GM23248 (cell line): ENCODE measurements at places on chromosomes 6 and 20.

DNA sequence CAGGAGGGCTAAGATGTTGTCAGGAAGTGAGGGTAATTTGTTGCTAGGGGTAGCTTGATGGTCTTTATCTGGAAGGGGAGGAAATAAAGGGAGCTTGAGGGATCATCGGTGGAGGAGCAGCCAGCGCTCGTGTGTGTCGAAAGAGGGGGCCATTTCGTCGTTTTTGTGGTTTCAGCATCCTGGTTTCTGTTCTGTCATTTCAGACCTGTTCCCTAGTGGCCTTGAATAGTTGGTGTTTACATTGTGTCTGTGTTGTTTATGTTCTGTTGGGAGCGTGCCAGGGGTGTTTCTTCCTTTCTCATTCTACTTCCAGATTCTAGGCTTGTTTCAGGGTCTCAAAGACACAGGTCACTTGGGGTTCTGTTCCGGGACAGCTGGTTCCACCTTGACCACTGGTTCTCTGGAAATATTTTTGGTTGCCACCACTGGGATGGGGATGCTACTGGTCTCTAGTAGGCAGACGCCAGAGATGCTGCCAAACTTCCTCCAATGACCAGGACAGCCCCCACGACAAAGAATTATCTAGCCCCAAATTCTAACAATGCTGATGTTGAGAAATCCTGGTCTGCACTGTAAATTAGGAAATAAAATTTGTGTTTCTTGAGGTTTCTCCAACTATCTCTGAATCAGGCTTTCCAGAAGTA is 113.9 kb upstream of the NAA20 start:
- DNase-seq: no peak

DNA sequence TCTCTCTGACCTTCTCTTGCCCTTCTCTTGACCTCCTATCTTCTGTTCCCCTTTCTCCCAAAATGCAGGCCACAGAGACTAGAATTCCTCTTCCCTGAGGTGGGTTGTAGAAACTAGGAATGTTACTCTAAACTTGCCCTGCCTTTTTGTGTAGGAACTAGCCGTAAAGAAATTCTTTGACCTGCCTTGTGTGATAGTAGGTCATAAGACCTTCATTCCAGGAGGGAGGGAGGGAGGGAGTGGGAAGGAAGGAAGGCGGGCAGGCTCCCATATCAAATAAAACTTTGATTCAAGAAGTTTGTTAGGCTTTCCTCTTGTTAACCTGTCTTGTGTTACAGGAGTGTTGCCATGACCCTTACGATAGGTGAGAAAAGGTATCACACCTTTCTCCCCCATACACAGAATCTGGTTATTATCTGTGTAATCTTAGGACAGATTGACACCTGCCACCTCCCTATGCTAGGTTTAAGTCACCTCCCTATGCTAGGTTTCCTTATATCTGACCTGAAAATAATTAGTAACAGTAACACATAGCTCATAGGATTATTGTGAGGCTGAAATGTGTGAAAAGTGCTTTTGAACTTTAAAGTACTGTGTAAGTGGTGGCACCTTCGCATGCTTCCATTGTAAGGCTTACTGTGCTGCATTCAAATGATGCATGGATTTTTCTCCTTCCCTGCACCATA is 32.6 kb upstream of the FUCA2 start:
- no peak for DNase-seq

GRCh38 chr6:9540534-9541126 is 874.2 kb downstream of the TFAP2A start:
- DNase-seq: peak; percentile 77

DNA sequence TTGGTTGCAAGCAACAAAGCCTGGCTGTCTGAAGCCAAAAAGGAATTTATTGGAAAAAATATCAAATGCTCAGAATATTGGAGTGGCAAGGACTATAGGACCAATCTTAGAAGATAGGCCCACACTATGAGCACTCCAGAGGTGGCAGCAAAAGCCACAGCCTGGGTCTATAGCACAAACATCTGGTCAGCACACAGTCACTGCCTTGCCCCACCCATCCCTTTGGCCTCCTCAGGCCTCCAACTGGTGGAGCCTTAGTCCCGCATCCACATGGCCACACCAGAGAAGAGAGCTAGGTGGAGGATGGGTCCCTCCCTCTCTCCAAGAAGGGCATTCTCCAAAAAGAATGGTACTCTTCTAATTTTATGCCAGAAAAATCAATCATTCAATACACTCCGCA is 14.0 kb downstream of the NUDT3 start:
- DNase-seq: peak; percentile 21

DNA sequence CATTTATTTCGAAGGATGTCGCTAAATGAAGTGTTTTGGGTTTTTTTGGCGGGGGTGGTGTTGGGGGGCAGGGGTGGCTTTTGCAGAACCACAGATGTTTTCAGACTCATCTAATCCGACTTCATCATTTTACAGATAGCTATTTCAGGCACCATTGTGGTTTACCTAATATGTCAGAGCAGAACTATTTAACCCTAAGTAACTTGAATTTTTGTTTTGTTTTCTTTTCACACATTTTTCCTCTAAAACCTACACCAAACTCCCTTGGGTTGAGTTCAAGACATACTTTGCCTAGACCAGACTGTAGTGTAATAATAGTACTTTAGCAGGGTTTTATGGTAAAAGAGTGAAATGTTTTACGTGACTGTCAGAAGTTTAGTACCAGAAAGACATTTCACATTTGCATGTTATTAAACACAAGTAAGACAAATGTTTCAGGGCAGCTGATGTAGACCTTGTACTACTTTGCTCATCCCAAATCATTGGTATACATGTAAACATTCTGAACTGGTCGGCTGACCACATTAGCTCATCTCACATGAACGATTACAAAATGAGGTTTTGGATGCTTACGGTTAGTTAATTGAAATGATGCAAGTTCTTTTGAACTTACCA is 37.7 kb downstream of the MAP3K4 start:
- DNase-seq: peak; percentile 94

GRCh38 chr6:14595751-14596150 is 478.2 kb downstream of the CD83 start:
- DNase-seq: no peak

GRCh38 chr6:106927531-106928398 is 46.8 kb downstream of the CD24 start:
- DNase-seq: peak; percentile 48

DNA sequence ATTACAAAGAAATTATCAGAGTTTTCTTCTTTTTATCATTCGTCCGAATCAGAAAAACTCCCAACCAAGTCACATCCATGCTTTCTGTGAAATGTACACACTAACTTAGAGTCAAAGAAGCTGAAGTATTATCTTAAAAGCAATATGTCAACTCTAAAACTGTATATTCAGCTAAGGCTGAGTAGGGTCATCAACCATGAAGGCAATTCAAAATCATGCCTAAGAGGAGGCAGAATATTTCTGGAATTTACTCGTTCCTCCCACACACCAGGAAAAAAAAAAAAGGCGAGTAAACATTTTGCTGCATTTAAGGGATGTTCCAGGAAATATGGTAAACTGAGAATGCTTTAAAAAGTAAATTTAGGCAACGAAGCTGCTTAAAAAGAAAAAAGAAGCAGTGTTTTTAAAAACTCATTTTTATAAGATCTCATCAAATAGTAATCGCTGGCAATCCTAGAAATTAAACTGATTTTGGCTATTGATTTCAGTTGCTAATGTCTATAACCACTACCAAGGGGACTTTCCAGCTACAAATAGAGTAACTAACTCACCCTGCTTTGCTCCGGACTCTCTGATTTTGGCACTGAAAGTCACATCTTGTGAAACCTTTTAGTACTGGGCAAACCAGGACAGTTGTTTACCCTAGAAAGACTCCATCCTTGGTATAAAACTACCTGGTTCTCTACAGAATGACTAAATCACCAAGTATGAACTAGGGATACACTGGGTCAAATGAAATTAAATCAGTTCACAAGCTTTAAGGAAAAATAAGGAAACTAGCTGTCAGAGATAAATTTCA is 82.8 kb downstream of the MBOAT1 start:
- DNase-seq: peak; percentile 21

GRCh38 chr20:34246126-34246626 is 5.0 kb downstream of the ASIP start:
- DNase-seq: no peak

GRCh38 chr6:26284537-26285142 is 80.4 kb upstream of the BTN3A2 start:
- peak; percentile 87 for DNase-seq

DNA sequence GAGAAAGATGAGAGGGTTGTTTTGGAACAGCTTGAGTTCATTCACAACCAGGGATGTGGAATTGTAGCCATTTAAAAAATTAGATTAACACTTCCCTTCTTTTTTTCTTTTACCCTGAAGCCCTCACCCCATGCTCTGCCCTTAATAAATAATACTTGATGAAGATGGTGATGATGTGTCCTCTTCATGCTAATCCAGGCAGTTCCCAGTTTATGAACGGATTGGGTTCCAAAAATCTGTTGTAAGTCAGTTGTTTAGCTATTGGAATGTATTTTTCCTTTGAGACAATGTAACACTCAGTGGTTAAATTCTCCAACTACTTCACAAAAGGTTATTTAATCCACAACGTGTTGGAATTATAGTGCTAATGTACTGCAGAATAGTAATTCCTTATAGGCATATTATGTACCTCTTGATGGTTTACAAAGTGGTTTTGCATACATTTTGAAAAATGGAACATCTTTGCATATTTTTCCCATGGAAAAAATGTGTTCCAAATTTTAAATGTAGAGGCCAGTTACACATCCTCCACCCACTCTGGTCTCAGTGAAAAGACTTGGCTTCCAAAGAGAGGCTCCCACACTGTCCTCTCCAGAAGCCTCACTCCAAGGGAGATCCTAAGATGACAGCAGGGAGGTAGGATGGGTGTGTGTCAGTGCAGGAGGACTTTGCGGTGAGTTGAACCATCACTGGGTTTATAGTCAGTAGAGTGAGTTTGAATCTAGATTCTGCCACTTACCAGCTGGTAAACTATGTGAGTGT is 45.8 kb upstream of the CEP162 start:
- DNase-seq: no peak

DNA sequence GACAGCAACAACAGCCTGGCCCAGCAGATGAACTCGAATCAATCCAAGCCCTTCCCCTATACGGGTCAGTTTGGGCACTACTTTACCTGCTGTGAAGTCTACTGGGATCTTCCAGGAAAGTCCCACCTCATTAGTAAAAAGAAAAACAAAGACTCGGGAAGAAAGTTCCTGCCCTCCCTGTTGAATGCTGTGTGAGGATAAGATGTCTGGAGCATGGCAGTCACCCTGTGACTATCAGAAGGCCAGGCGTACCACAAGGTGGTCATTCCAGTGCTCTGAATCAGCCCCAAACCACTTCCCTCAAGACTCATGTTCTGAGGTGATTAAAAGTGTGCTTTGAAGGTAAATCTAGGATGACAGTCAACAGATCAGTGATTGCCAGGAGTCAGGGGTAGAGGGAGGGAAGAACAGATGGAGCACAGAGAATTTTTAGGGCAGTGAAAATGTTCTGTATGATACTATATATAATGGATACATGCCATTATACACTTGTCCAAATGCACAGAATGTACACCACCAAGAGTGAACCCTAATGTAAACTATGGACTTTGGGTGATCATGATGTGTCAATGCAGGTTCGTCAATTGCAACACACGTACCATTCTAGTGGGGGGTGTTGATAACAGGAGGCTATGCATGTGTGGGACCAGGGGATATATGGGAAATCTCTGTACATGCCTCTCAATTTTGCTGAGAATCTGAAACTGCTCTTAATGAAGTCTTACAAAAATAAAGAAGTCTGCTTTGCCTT is 14.7 kb downstream of the FKBP1A start:
- DNase-seq: peak; percentile 56

GRCh38 chr6:11224252-11224965 is 8.1 kb downstream of the NEDD9 start:
- peak; percentile 58 for DNase-seq

- no peak for DNase-seq
Observed at GRCh38 chr20:9532069-9532838, 17.9 kb downstream of the LAMP5 start.

DNA sequence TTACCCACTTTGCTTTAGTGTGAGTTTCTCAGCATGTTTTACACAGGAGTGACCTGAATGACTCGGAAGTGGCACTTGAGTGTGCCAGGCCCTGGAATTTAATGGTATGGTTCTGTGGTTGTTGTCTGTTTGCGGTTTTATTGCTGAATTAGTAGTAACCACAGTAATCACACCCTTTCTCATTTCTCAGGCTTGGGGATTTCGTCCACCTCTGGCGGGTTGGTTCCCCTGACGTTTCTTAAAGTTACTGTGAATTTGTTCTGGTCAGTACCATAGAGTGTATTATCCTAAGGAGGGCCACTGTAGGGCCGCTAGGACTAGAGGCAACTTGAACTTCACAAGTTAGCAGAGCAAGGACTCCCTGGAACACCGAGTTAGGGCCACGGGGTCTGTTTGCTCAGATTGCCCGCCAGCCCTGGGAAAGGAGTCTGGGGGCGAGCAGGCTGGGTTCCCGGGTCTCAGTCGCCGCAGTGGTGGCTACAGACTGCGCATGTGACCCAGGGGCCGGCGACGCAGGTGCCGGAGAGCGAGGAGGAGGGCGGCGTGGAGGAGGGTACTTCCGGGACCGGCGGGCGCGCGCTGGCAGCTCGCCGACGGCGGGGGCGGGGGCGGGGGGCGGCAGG is 546 bp upstream of the KLHL32 start:
- DNase-seq: peak; percentile 3

DNA sequence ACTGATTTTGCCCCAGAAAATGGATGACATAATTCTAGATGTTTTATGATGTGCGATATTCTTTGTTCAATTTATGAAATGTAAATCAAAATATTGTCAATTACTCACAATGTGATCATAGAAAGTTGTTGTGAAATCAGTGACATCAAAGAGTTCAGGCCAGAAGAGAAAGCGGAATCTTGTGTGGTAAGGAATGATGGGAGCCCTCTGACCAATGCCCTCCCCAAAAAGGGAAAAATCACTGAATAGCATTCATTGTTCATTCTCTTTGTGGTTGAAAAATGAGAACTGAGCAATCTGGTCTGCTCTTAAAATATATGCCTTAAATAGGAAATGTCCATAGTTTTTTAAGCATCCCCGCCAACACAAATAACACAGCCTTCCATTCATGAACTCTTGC is 247.1 kb upstream of the GRIK2 start:
- DNase-seq: peak; percentile 12

GRCh38 chr6:116330511-116330910 is 40.2 kb upstream of the DSE start:
- peak; percentile 62 for DNase-seq

DNA sequence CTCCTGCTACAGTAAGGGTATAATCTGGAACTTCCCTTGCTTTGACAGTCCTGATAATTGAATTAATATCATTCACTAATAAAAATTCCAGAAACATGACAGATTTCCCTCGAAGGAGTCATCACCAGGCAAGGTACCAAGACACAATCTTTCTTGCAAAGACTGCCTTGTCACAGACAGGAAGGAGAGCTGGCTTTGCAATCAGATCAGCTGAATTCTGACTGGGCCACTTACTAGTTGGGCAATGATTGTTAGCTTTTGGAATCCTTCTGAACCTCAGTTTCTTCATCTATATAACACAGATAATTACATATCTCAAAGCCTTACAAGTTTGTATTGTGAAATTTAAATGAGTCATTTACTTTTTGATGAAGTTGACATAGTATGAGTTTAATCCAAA is 344.2 kb downstream of the RFPL4B start:
- peak; percentile 95 for DNase-seq
